ENCODE measurements at places on chromosomes 3 and 15.

- DNase-seq: no peak
- H3K27me3 ChIP-seq: no peaks in the 10 kb centered on the region
- H3K27ac ChIP-seq: no peak overlapping the region
- no peak overlapping the region for H3K4me3 ChIP-seq
Observed at GRCh38 chr3:170081079-170081741, 43.4 kb downstream of the GPR160 start.

GRCh38 chr15:81901319-81901718 lies 144.5 kb downstream of the MEX3B start:
- no peaks in the 10 kb centered on the region for H3K27me3 ChIP-seq
- H3K4me1 ChIP-seq: no peaks in the 10 kb centered on the region
- no peak overlapping the region for H3K4me3 ChIP-seq
- no peaks in the 10 kb centered on the region for H3K36me3 ChIP-seq

GRCh38 chr15:73454096-73454495 lies 11.1 kb downstream of the REC114 start:
- H3K4me3 ChIP-seq: no peak overlapping the region
- no peaks in the 10 kb centered on the region for H3K4me1 ChIP-seq
- peaks cover 7% of the 10 kb centered on the region for H3K36me3 ChIP-seq
- DNase-seq: no peak
- no peak overlapping the region for H3K27ac ChIP-seq
- peaks cover 50% of the 10 kb centered on the region for H3K27me3 ChIP-seq

- no peaks in the 10 kb centered on the region for H3K36me3 ChIP-seq
- H3K4me3 ChIP-seq: no peak overlapping the region
- no peak overlapping the region for H3K27ac ChIP-seq
- no peaks in the 10 kb centered on the region for H3K27me3 ChIP-seq
- H3K4me1 ChIP-seq: no peaks in the 10 kb centered on the region
Observed at GRCh38 chr3:69674752-69675151, 64.5 kb upstream of the MITF start.

DNA sequence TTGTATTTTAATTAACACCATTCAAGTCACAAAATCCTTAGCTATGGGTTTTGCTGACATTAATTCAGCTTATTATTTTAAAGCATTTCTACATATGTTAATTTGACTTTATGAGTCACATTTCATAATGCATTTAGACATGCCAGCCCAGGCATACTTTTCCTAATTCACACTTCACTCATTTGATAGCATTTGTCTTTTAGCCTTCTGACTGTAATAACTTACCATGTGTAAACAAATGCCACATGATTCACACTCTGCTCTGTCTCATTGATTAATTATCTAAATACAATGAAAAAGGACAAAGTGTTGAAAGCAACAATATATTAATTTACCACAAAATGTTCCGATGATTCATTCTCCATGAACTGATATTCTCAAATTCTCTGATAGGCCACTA lies 927.8 kb upstream of the EPHA6 start:
- H3K27ac ChIP-seq: no peak overlapping the region
- no peaks in the 10 kb centered on the region for H3K27me3 ChIP-seq
- DNase-seq: no peak
- H3K4me3 ChIP-seq: no peak overlapping the region
- no peaks in the 10 kb centered on the region for H3K4me1 ChIP-seq

- H3K4me3 ChIP-seq: no peak overlapping the region
- no peak for DNase-seq
- no peak overlapping the region for H3K27ac ChIP-seq
- no peaks in the 10 kb centered on the region for H3K36me3 ChIP-seq
- no peaks in the 10 kb centered on the region for H3K4me1 ChIP-seq
Observed at GRCh38 chr15:88401251-88401995, 65.8 kb downstream of the MRPL46 start.

DNA sequence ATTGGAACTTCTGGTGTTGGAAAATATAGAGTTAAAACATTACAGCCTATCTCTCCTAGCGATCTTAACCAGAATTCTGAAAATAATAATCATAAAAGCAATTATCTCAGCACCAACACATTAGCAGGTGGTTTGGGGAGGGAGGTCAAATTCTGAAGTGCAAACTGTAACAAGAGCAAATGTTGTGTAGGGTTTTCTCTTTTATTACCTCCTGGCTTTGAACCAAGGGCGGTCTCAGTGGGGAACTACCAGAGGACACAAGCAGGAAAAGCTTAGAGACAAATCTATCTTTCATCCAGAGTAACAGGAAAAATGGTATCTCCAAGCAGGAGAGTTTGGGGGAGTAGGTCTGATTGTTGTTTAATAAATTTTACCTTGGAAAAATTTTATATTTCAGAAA lies 5.5 kb upstream of the ARRDC4 start:
- H3K4me3 ChIP-seq: no peak overlapping the region
- no peaks in the 10 kb centered on the region for H3K36me3 ChIP-seq
- H3K4me1 ChIP-seq: peaks cover 5% of the 10 kb centered on the region

- H3K4me3 ChIP-seq: no peak overlapping the region
- no peak for DNase-seq
- H3K36me3 ChIP-seq: peaks cover 5% of the 10 kb centered on the region
- H3K27ac ChIP-seq: no peak overlapping the region
- no peaks in the 10 kb centered on the region for H3K27me3 ChIP-seq
Observed at GRCh38 chr3:158492685-158493084, 78.3 kb upstream of the MLF1 start.

DNA sequence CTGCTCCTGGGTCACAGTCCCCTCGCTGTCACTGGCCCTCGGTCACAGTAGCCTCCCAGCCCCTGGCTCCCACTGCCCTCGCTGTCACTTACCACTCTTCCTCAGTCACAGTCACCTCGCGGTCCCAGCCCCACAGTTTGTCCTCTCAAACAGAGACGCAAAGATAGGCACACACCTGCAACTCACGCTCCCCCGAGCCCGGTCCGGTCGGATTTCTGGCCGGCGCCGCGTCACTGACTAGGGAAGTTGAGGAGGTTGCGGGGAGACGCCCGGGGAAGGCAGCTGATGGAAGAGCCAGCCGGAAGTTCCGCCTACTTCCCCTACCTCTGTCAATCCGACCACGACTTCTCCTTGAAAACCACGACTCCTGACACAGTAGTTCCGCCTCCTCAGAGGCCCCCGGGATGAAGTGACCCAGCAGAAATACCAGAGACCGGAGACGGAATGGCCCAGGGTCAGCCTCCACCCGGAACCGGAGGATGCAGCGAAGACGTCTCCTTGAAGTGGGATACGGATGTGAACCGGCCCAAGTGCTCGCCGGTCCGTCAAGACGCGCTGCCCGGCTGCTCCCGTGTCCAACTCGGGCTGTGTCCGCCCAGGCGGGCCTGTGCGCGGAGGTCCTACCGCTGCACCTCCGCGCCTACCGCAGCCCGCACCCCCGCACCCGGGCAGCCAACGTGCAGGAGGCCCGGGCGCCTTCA lies at the start of gene PCYT1A:
Gene PCYT1A, minus strand, starts transcription at position 287 of the 701 bp plus-strand sequence. CDS start 17,195 bp downstream, outside the sequence.
- H3K4me3 ChIP-seq: peak within 1 kb of the TSS; percentile 99
- peaks cover 35% of the 10 kb centered on the region for H3K4me1 ChIP-seq
- H3K27ac ChIP-seq: peak within 1 kb of the TSS; percentile 94

DNA sequence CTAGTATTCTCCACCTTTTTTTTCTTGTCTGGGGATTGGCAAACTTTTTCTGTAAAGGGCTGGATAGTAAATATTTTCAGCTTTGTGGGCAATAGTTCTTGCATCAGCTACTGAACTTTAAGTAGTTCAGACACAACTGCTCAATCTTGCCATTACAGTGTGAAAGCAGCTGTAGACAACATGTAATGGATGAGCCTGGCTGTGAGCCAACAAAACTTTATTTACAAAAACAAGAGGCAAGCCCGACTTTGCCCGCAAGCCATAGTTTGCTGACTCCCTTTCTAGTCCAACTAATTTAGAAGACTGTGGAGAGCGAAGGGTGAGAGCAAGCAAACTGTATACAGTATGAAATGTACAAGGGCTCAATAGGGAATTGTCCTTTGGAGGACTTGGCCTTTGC lies 6.2 kb downstream of the FRMD4B start:
- H3K4me1 ChIP-seq: no peaks in the 10 kb centered on the region
- no peak overlapping the region for H3K27ac ChIP-seq
- peaks cover 53% of the 10 kb centered on the region for H3K27me3 ChIP-seq
- no peak for DNase-seq
- H3K4me3 ChIP-seq: no peak overlapping the region
- H3K36me3 ChIP-seq: no peaks in the 10 kb centered on the region

All from activated CD8-positive, alpha-beta memory T cell treated with anti-CD3 and anti-CD28 coated beads, Interleukin-2, amount 10 ng/mL, durations not matched to agents 7 days and 5 days (primary cell).